ENCODE measurements at places on chromosomes 6 and 20. TPM values are rescaled to one million over a fixed set of nuclear protein-coding genes. Genes with fewer than 3 reads are reported as not detected.

DNA sequence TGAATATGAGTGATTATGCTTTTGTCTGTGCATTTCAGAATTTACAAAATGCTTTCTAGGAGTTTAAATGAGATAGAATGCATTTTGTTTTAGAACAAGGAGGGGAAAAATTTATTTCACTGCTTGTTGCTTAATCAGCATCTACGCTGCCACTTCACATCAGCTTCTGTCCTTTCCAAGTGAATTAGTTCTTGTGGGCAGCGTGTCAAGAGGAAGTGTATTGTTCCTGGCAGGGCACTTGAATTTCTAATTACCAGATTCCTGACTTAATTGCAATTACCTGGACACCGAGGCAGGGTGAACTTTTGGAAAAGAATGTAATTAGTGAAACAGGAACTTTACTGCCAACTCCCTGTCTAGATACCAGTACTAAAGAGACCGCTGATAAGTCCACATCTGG is 263.5 kb downstream of the TMEM242 start:
- DNase-seq: no peak

DNA sequence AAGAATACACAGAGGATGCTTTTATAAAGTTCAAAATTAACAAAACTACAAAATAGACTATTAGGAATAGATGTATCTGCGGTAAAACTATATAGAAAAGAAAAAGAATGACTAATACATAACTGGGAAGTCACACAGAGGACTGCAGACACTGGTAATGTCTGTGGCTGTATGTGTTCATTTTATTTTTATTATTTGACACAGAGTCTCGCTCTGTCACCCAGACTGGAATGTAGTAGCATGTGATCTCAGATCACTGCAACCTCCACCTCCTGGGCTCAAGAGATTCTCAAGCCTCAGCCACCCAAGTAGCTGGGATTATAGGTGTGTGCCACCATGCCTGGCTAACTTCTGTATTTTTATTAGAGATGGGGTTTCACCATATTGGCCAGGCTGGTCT is 38.9 kb downstream of the ESF1 start:
- no peak for DNase-seq

GRCh38 chr6:110876170-110876773 is 1.7 kb downstream of the AMD1 start:
- DNase-seq: peak; percentile 59

GRCh38 chr20:13249118-13249797 is 28.2 kb downstream of the ISM1 start:
- DNase-seq: no peak

GRCh38 chr6:158991017-158991723 is 8.8 kb downstream of the RSPH3 start:
- DNase-seq: peak; percentile 14

GRCh38 chr20:32966881-32967781 is 37.1 kb downstream of the SUN5 start:
- DNase-seq: peak; percentile 85

DNA sequence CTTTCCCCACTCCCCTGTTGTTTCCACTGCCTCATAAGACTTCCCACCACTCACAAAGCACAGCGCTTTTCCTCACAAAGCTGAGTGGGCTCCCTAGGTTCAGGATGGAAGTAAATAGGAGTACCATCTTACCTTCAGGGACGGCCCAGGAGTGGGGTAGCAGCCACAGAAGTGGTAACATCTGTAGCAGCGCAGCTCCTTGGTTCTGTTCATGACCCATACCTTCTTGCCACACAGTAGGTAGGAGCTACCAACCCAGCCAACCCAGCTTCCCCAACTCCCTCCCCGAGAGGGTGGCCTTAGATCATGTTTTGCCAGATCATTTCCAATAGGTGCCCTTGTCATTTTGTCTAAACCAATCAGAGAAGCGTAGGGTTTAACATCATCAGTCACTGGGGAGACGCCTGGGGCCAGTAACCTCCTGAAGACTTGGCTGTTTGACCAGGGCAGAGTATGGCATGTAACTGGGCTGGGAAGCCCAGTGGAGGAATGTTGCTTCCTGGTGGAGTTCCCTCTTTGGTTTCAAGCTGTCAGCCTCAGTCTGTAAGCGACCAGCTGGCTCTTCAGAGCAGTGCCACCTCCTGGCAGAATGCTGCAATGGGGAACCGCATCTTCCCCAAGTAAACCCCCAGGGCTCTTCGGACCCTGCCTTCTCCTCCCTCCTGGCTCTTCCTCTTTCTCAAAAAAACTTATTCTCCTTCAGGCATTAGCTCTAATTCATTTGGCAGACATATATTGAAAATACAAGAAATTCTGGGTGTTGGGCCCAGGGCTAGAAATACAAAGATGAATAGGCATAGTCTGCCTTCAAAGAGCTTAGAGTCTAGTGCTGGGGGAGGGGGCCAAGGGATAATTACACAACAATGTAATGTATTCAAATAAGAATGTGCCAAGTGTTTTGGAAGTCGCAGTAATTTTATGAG is at the start of gene HLA-DMA:
TSS of gene HLA-DMA (minus strand) at position 281 of the 923 bp plus-strand sequence. CDS start at position 220, 61 bp downstream.
- DNase-seq: peak; percentile 80

GRCh38 chr20:63775096-63775978 is 35.8 kb downstream of the SLC2A4RG start:
- peak; percentile 68 for DNase-seq

DNA sequence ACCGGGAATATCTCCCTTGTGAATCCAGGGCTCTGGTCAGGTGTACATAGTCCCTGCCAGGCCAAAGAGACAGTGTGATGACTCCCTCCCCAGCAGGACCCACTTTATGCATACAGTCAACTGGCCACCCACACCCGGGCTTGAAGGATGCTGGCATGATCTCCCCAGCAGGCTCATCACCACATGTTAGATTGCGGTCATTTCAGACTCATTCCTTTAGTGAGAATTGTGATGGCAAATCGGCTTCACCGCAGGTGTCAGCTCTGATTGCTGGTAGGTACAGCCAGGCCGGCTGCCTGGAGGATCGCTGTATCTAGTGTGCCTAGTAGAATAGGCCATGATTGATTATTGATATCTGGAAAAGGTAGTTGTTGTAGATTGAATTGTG is 24.5 kb downstream of the CD83 start:
- DNase-seq: no peak

- no peak for DNase-seq
Measured at GRCh38 chr20:47656318-47656717, 129.0 kb downstream of the SULF2 start.

DNA sequence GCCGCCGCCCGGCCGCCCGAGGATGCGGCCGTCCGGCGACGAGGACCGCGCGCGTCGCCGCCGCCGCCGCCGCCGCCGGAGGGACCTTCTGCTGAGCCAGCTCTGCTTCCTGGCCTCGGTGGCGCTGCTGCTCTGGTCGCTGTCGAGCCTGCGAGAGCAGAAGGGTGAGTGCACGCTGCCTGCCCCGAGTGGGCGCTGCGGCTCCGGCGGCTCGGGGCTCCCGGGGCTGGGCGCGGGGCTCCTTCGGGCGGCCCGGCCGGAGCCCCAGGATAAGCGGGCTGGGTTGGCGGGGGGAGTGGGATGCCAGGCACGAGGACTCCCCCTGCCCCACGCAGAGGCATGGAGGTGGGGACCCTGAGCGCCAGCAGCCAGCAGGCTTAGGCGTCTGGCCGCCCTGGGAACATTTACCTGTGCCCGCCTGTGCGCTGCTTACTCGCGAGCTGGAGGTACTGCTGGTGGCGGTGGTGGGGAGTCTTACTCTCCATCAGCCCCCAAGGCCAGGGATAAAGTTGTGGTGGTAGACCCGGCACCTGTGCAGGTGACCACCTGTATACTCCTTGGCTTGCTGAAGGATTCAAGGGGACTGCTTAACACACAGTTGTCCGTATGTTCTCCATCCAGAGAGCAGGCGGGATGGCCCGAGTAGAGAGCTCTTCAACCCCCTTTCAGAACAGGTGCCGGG is 520 bp downstream of the SLC24A3 start:
- DNase-seq: no peak

DNA sequence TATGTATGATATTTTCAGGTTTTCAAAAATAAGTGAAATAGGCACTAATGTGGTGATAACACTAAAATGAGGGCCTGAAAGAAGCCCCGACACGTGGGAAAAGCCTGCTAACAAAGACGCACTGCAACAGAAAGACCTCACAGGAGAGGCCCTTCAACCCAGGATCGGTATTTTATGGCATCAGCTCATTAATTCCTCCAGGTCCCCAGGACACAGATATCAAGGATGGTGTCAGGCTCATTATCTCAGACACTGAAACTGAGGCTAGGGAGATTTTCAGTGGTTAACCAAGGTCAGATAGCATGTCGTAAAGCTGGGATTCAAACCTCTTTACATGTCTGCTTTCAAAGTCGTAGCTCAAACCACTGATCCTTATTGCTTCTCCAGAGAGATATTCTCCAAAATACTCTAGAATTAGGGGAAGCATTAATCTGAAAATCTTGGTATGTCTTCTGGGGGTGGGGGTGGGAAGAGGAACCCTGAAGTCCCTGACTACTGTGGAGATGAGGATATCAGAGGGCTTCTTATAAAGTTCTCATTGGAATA is 64.1 kb downstream of the PPP1R3G start:
- DNase-seq: no peak

CYP21A2 gene
- 0.24 TPM for total RNA-seq

MYB gene
- 84.7 TPM for total RNA-seq

OLIG3 gene
- 0.05 TPM for total RNA-seq

RSPH9 gene
- 0.09 TPM for total RNA-seq

KIAA1586 gene
- total RNA-seq: 10.3 TPM

All from thymus (tissue), 14 donors.